Skin of body (tissue), 3 donors: ENCODE measurements at places on chromosomes 16 and 17. TPM values are rescaled to one million over a fixed set of nuclear protein-coding genes. Genes with fewer than 3 reads are reported as not detected.

DNA sequence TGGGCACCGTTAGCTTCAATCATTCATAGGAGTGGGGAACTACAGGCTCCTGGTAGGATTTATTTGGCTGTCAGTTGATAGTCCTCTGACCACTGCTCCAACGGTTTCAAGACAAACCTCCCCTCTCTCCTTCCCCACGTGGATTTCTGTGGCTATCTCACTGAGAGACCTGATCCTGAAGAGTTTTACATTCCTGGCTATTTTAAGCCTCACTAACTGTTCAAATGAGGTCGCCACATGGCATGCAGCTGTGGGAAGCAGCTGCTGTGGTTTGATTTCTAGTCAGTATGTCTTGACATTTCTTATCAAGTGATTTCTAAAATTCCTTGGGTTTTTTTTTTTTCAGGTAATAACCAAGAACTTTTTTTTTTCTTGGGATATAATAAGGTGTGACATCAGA lies 38.3 kb downstream of the CDK5R1 start:
- DNase-seq: peak; percentile 31

GRCh38 chr17:76645481-76645880 lies 1.9 kb upstream of the ST6GALNAC1 start:
- no peak for DNase-seq

- DNase-seq: no peak
These were observed 10.9 kb downstream of the CLUH start for GRCh38 chr17:2700491-2701141.

- DNase-seq: peak; percentile 37
These were observed 8.7 kb downstream of the EIF1 start for GRCh38 chr17:41697122-41697962.

ARL5C gene
- total RNA-seq: not detected

DNA sequence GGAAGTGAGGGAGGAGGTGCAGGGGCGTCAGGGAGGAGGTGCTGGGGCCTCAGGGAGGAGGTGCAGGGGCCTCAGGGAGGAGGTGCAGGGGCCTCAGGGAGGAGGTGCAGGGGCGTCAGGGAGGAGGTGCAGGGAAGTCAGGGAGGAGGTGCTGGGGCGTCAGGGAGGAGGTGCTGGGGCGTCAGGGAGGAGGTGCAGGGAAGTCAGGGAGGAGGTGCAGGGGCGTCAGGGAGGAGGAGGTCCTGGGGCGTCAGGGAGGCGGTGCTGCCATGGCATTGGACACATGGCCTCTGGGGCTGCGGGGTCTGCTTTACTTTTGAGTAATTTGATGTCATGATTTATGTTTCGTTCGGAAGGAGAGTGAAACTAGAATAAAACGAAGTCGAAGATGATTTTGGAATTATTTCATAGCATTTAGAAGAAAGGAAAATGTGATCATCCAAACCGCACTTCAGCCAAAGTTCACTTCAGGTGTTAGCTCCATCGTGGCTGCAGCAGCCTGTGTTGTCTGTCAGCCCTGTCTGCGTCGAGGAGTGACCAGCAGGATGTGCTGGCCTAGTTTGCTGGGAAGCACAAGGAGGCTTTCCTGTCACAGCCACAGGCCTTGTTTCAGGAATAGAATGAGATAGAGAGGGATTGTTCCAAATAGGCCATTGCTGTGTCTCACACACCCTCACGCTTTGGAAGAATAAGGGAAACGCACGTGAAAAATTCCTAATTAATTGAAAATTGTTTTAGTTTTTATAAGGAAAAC lies 42.8 kb downstream of the RAB11FIP3 start:
- DNase-seq: no peak

DNA sequence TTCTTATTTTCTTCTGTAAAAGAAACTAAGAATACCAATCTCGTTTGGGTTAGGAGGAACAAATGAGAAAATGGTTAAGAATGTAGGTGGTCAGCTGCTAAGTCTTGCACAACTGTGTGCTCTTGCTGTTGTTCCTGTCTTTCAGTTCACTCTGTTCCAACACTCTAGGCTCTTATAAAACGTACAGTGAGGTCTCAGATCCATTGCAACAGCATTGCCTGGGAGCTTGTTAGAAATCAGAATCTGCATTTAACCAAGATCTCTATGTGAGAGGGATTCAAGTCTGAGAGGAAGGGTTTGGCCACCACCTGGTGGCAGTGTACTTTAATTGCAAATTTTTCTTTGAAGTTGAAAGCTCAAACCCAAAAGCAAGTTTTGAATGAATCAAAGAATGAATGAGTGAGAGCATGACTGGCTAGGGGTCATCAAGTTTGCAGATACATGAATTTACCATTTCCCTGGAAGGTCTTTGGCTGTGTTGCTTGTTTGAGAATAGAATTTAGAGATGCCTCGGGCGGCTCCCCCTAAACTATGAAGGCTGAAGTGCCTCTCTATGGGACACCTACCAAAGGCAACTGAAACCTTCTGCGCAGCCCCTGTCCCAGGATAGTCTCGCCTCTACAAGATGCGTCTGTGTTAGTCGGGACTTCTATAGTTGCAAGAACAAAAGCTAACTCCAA lies 2.5 kb downstream of the ALOX15B start:
- peak; percentile 53 for DNase-seq

DNA sequence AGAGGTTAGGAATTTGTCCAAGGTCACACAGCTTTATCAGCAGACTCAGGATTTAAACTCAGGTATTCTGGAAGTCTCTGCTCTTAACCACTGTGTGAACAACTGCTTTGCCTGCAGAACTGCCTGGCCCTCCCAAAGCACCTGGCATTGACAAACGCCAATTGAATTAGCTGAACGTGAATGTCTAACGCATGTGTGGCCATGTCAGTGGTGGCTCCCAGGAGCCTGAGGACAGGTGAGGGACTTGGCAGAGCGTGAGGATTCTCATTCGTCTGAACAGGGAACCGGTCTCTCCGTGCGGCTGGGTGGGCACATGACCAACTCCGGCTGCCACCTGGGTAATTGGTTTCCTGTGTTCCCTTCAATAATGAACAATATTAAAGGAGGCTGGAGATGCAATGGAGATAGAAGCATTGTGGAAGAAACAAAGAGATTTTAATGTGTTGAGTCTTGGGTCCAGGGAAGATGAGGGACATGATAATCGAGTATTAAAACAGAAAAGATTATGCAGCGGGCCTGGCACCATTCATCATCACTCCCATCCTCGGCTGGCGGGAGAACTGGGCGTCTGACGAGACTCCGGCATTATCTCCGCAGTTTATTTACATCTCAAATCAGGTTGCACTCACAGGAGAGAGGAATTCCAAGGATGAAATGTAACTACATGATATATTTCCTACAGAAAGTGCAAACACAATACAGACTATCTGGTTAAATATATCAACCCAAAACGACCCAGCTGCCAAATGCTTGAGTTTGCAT lies 113.5 kb downstream of the NPIPB5 start:
- no peak for DNase-seq

DNA sequence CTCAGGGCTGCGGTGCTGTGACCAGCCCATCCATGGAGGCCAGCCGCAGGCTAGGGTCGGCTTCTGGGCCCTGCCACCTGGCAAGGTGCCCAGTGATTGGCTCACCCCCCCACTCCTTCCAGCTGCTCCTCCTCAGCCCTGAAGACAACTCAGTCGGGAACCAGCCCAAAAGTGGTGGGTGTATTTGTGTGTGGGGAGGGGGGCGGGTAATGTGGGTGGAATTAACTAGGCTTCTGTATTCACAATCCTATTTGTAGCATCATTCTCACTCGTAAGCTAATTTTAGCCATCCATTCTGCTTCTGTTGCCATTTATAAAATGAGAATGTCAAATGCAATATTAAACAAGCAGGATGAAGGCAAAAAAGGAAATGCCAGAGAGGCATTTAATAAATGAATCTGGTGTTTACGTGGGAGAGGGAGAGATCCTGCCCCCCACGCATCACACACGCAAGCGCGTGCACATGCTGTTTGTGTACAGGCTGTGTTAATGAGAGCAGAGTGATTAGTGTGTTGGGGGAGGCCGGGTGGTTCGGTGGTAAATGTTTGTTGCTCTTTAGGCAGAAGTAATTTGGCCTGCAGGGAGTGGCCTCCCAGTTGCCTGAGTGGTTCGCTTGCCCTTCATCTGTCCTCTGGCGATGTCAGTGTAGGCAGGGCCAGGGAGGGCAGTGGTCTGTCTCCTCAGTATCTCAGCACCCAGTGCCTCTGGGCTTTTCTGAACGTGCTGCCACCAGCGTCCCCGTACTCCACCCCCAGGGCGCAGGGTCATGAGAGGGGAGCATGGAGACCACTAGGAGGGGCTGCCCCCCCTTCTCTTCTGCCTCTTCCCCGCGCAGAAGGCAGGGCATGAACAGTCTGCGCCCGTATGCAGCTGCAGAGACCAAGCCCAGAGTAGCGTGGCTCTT lies 140.1 kb downstream of the CCDC182 start:
- peak; percentile 21 for DNase-seq

- no peak for DNase-seq
These were observed 31.3 kb downstream of the ZCCHC14 start for GRCh38 chr16:87461466-87461991.

DNA sequence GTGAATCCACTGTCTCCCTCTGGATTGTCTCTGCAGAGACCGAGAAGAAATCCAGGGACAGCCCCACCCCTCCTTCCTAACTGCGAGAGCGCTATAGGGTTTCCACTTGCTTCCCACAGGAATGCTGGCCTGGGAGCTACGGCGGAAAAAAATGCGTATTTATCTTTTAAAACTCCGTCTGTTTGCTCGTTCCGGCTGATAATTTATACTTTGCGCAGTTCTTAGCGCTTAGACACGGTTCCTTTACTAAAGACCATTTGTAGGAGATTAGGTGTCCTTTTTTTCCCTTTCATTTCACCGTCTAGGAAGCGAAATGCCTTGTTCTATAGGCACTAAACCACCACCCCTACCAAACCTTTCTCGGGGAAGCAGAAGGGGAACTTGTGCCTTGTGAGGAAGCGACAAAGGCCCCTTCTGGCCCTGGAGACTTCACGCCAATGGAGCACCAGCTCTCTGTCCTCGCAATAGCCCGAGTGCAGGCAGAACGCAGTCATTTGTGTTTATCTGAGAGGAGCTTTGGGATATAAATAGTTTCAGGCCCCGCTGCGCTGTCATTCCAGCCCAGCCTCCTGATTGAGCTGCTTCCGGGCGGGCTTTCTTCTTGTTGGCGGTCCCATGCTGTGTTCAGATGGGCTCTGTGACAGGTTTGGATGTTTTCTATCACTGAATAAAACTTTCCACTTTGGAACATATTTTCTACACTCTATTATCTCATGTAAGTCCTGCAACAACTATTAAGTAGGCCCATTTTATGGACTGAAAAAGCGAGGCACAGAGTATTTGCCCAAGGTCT lies 791 bp upstream of the SUPT4H1 start:
- peak; percentile 73 for DNase-seq

DNA sequence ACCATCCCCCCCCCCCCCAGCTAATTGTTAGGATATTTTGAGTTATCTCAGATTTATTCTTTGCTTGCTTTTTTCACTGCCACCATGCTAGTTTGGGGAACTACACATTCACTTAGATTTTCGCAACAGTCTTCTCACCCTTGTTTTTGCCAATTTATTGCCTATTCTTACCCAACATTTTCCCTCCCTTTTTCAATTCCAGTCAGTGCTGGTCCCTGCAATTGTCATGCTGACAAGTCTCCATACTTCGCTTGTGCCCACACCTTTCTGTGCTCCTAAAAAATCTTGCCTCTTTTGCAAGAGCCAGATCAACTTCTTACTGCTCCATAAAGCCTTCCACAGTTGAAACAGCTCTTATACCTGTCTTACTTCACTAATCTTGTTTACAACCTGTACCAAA lies 16.3 kb downstream of the TNRC6A start:
- DNase-seq: no peak

GRCh38 chr17:50028736-50029120 lies 27.2 kb upstream of the ITGA3 start:
- DNase-seq: no peak

DNA sequence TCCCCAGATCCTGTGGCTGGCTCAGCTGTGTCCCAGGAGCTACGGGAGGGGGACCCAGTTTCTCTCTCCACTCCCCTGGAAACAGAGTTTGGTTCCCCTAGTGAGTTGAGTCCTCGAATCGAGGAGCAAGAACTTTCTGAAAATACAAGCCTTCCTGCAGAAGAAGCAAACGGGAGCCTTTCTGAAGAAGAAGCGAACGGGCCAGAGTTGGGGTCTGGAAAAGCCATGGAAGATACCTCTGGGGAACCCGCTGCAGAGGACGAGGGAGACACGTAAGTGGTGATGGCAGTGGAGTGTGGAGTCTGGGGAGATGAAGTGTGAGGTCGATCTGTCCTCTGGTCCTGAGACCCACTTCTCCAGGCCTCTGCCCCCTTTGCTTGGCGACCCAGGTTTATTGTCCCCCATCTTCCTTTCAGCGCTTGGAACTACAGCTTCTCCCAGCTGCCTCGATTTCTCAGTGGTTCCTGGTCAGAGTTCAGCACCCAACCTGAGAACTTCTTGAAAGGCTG lies 585 bp downstream of the WRAP53 start:
- no peak for DNase-seq

GPR142 gene
- not detected for total RNA-seq

GRCh38 chr16:1656808-1657617 lies 21.1 kb upstream of the JPT2 start:
- no peak for DNase-seq

PITPNM3 gene
- total RNA-seq: 6.0 TPM

DNA sequence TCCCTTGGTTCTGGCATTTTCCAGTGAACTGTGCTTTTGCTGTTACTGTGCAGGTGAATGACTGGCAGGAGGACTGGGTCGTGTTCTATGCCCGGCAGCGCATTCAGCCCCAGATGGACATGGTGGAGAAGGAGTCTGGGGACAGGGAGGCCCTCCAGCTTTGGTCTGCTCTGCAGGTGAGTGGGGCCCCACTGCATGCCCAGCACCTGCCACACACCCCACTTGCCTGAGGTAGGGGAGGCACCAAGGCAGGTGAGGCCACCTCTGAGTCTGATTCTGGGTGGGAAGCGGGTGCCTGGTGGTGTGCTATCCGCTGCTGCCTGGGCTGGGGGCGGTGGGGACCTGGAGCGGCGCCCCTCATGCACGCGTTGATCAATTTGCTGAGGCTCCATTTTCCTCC lies 9.0 kb upstream of the FN3K start:
- DNase-seq: no peak

DNA sequence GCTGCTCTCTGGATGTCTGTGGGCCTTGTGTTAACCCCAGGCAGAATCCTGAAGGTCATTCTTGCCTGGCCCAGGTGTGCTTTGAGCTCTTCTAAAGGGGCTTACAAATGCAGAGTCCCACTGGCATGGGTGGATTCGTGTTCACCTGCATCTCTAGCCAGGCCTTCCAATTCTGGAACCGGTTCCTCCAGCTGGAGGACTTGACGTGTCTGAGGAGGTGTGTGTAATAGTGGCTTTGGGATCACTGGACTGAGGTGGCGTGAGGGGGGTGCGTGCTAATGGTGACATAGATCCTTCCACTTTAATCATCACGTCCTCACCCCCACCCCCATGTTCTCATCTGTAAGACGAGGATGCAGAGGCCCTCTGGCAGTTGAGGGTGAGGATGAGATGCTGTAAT lies 4.8 kb downstream of the GSE1 start:
- no peak for DNase-seq

TMED6 gene
- total RNA-seq: not detected

DNA sequence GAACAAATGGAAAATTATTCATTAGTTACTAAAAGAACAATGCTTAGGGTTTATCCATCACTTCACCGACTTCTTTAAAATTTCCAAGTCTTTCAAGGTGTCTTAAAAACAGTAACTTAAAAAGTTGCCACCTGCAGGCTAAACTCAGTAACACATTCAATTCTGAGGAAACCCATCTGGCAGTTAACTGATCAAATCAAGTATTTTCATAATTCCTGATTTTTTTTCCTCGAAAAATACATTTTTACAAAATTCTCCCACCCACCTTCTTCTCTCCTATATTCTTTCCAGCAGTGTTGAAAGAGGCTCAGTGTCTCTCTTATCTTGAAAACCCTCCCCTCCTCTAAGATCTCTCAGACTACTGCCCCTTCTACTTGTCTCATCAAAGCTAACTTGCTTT lies 29.9 kb downstream of the PARN start:
- no peak for DNase-seq
